ENCODE measurements at places on chromosomes 5 and 9. TPM values are rescaled to one million over a fixed set of nuclear protein-coding genes. Genes with fewer than 3 reads are reported as not detected.

The PCDHB15 gene
- 0.68 TPM for total RNA-seq

DNA sequence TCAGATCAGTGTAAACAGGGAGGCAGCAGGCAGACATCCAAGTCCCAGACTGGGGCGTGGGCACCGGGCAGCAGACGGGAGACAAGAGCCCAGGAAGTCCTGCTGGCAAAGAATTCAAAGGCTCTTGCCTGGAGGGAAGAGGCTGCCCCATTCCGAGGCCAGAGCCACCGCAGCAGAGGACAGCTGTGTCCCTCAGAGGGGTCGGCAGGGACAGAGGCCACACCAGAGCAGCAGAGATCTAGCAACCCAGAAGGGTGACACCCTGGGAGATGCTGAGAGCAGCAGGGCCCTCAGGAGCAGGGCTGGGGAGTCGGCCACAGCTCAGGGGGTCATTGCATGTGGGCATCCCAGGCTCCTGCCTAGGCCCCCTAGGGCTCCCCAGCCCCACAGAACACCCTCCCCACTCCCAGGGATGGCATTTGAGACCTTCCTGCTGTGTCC is 29.1 kb downstream of the ADAMTS2 start:
- peak; percentile 68 for DNase-seq

- no peak for DNase-seq
Observed at GRCh38 chr5:135584276-135584675, 5.5 kb upstream of the CXCL14 start.

The KIF20A gene
- total RNA-seq, result 2.9 TPM

DNA sequence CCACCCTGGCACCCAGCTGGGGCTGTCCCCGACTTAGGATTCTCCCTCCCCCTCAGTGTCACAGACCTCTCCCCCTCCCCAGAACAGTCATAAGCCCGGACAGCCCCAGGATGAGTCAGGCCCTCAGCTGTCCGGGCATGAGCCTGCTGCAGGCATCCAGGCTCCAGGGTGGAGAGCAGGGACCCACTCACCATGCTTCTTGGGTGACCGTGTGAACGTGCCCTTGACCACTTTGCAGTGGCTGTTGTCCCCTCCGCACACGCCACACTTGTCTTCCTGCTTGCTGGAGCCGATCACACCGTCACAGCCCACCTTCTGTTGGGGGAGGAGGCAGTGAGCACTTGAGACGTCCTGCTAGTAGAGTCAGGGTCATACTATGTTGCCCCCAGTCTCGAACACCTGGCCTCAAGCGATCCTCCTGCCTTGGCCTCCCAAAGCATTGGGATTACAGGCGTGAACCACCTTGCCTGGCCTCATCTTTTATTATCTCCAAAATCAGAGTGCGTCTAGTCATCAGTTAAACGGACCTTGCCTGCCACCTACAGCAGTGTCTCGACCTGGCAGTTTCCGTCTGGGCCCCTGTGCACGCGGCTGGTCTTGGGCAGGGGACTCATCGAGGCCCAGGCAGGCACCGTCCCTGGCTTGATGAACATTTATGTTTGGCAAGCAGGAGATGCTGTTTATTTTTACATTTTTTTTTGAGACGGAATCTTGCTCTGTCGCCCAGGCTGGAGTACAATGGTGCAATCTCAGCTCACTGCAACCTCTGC is 72.6 kb downstream of the ZNF354C start:
- no peak for DNase-seq

The POLR3G gene
- 5.7 TPM for total RNA-seq

Measured in suprapubic skin (tissue), 4 donors.